Mesothelial cell of epicardium (in vitro differentiated cells): ENCODE measurements at places on chromosomes 3 and 15. TPM values are rescaled to one million over a fixed set of nuclear protein-coding genes. Genes with fewer than 3 reads are reported as not detected.

SH3GL3 gene
- 5.7 to 6.1 TPM (median 6.0 TPM) in 3 replicates for total RNA-seq

BRPF1 gene
- total RNA-seq = 24.1 to 27.1 TPM (median 26.6 TPM) in 3 replicates

GOLGA8R gene
- 4.6 to 8.0 TPM (median 7.3 TPM) in 3 replicates for total RNA-seq

CGGBP1 gene
- total RNA-seq = 73.9 to 83.5 TPM (median 76.5 TPM) in 3 replicates

ARPP21 gene
- total RNA-seq = 0.67 to 1.1 TPM (median 0.68 TPM) in 3 replicates

ZBBX gene
- total RNA-seq = 0.70 to 1.9 TPM (median 1.4 TPM) in 3 replicates

ENTPD3 gene
- 0.53 to 0.87 TPM (median 0.72 TPM) in 3 replicates for total RNA-seq

DNA sequence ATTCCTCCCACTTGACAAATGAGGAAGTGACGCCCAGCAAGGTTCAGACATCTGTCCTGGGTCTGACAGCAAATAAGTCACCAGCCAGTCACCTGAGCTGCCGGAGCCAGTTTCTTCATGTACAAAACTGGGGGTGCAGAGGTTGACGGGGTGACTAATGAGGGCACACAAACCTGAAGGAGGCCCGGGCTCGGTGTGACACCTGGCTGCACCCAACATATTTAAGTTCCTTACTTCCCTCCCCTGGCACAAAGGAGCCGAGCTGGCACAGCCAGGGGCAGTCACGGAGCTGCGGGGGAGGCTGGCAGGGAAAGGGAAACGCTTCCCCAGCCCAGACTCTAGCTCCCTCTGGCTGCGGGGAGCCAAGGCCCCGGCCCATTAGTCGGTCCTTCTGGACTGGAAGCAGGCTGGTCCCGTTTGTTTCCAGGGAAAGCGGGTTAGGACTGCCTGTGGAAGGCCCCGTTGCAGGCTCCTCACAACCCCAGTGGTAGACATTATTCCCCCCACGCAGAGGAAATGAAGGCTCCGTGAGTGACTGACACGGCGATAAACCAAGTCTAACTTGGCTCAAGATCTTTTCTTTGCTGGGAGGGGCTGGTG, 2.3 kb downstream of the FBXL22 start:
- peak overlapping the region; percentile 65 for H3K4me3 ChIP-seq
- peak overlapping the region; percentile 56 for H3K27ac ChIP-seq
- DNase-seq = no peak

GRCh38 chr3:132232231-132232792, 84.9 kb upstream of the ACP3 start:
- H3K27ac ChIP-seq = no peak overlapping the region
- H3K27me3 ChIP-seq = no peaks in the 10 kb centered on the region
- no peak for DNase-seq
- no peak overlapping the region for H3K4me3 ChIP-seq

DNA sequence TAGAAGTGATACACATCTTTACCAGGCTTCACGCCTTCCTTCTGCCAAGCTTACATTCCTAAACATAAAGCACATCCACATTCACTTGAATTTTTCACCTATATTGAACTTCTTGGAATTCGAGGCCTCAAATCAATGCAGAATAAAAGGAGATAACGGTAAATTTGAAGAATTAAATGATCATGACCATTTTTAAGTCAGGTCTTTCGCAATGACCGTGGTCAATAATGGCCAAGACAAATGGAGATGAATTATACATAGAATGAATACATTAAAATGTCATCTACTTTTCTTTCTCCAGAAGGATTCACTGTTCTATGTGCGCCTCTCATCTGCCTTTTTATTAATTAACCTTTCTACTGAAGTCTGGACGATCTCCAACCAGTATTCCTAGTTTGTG, 5.3 kb upstream of the GOLGA8A start:
- H3K4me3 ChIP-seq = no peak overlapping the region
- H3K27me3 ChIP-seq = peaks cover 62% of the 10 kb centered on the region
- no peaks in the 10 kb centered on the region for H3K4me1 ChIP-seq
- no peaks in the 10 kb centered on the region for H3K36me3 ChIP-seq
- DNase-seq = no peak

DNA sequence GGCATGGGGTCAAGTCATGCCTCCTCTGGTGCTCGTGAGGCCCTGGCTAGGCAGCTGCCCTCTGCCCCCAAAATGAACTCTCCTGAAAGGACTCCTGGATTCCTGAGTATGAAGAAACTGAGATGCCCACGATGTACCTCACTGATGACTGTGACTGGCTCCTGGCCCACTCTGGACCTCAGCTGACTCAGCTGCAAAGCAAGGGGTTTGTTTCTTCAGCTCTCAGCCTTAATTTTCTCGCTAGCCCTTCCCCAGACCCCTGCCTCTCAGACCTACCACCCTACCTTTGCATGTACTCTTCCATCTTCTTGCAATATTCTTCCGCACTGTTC, 5.2 kb upstream of the GNAI2 start:
- peaks cover 37% of the 10 kb centered on the region for H3K4me1 ChIP-seq
- no peak overlapping the region for H3K4me3 ChIP-seq
- H3K27ac ChIP-seq = no peak overlapping the region
- DNase-seq = no peak

DNA sequence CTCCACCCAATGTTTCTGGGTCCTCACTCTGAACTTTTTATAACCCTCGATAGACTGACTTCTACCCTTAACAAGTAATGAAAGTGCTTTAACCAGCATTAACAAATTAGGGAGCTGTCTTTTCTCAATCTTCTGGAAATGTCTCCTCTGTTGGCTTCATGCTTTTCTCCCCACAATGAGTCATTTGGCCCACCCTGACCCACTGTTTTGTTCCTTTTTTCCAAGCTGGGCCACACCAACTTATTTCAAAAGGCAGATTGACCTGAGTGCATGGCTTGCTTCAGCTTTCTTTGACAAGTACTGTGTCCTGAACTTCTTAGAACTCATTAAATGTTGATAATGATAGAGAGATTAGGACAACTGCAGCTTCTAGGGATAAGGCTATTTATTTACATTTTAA, 199.6 kb upstream of the SEMA6D start:
- no peak for DNase-seq
- H3K4me1 ChIP-seq = peaks cover 16% of the 10 kb centered on the region
- no peaks in the 10 kb centered on the region for H3K27me3 ChIP-seq
- H3K36me3 ChIP-seq = no peaks in the 10 kb centered on the region
- peak overlapping the region; percentile 67 for H3K27ac ChIP-seq

DNA sequence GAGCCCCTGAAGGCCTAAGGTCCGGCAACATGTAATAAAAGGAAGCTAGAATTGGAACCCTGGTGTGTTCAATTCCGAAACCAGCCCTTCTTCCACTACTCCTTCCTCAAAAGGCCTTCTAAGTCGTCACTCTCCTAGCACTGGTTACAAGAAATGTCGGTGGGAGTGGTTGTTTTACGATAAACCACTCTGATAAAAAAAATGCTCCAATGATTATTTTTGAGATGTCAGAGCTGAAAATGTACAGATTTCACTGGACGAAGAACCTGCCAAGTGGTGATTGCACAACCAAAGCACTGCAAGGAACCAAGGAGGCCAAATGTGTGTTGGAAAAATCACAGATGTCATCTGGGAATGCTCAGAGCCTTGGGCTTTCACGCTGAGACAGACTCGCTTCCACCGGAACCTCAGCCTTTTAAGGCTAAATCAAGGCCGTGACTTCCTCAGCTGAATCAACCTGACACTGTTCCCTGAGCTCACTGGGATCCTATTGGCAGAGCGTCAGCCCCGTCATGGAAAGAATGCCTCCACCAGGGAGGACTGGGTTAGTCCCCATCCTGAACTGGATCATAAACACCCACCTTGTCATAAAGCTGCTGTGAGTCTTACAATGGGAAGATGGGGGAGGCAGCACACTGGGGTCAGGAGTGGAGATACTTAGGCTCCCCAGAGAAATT, 108.1 kb upstream of the THBS1 start:
- H3K4me1 ChIP-seq = peaks cover 33% of the 10 kb centered on the region
- H3K27me3 ChIP-seq = no peaks in the 10 kb centered on the region
- DNase-seq = peak; percentile 41
- peak overlapping the region; percentile 89 for H3K27ac ChIP-seq

DNA sequence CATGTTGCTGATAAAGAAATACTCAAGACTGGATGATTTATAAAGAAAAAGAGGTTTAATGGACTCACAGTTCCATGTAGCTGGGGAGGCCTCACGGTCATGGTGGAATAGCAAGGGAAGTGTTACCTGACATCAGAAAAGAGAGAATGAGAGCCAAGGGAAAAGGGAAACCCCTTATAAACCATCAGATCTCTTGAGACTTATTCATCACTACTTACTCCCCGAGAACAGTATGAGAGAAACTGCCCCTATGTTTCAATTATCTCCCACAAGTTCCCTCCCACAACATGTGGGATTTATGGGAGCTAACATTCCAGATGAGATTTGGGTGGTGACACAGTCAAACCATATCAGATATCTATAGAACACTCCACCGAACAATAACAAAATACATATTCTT, 904.6 kb downstream of the PDCD6IP start:
- no peak for DNase-seq
- H3K36me3 ChIP-seq = peaks cover 10% of the 10 kb centered on the region
- no peaks in the 10 kb centered on the region for H3K4me1 ChIP-seq

- peaks cover 15% of the 10 kb centered on the region for H3K4me1 ChIP-seq
- peaks cover 1% of the 10 kb centered on the region for H3K27me3 ChIP-seq
- no peaks in the 10 kb centered on the region for H3K36me3 ChIP-seq
- no peak overlapping the region for H3K4me3 ChIP-seq
- H3K27ac ChIP-seq = no peak overlapping the region
Observed at GRCh38 chr3:126485956-126486355, 10.3 kb upstream of the ZXDC start.

- H3K27me3 ChIP-seq = no peaks in the 10 kb centered on the region
- H3K36me3 ChIP-seq = no peaks in the 10 kb centered on the region
- H3K4me3 ChIP-seq = no peak overlapping the region
- DNase-seq = no peak
- peaks cover 10% of the 10 kb centered on the region for H3K4me1 ChIP-seq
Observed at GRCh38 chr3:142120707-142121106, 28.6 kb downstream of the TFDP2 start.

DNA sequence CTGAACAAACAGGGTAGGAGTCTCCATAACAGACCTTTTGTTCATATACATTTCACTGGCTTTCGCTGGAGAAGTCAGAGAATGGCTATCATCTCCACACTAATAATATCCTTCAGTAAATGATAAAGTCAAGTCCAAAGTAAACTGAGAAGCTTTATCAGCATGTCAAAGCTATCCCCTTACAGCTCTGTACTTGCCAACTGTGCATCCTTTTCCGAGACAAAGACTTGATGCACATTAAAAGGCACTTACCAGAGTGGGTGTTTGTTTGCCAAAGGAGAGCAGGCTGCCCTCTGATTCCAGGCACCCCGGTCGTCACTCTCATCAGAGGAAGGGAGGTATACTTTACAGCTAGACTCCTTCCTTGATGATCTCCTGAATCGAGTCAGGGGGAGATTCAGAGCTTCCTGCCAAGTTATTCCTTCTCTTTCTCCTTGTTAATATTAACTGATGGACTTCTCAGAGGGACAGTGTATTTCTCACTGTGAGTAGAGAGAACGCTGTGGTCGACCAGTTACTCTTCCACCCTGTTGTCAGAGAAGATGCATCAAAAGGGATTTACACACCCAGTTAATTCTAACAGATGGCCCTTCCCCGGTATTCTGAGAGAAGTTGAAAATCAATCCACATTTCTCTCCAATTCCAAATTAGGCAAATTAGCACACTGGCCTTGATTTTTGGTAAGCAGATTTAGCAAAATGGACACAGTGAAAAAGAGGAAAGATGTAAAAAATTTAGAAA, 504.7 kb upstream of the NR2F2 start:
- no peak overlapping the region for H3K4me3 ChIP-seq
- H3K27me3 ChIP-seq = no peaks in the 10 kb centered on the region
- H3K36me3 ChIP-seq = no peaks in the 10 kb centered on the region
- peak overlapping the region; percentile 25 for H3K27ac ChIP-seq
- H3K4me1 ChIP-seq = peaks cover 21% of the 10 kb centered on the region

- H3K4me3 ChIP-seq = no peak overlapping the region
- peaks cover 19% of the 10 kb centered on the region for H3K27me3 ChIP-seq
- DNase-seq = no peak
- no peaks in the 10 kb centered on the region for H3K36me3 ChIP-seq
- peaks cover 2% of the 10 kb centered on the region for H3K4me1 ChIP-seq
Observed at GRCh38 chr3:14303336-14304100, 98.9 kb upstream of the SLC6A6 start.

DNA sequence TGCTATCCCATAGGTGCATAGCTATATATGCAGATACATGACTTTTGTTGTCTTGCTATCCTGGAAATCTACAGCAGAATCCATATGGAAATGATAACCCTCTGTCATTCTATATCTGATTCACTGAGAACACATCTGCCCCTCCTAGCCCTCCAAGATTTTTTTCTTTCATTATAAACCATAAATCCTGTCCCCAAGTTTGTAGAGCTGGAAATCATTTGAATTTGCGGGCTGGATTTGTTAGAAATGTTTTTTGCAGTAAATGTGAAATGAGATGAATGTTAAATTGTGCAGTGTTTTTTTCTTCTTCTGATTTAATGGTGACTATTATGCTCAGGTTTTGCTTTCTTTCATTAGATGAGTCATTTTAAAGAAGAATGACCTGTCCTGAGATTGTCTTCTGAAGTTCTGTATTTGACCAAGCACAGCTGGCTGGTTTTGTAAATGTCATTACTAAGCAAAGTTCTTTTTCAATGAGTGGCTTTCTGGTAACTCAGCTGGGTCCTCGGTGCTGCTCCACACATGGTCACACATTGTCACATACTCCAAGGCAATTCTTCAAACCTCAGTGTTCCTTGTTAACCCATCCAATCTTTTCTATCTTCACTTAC, 25.3 kb upstream of the ABHD17C start:
- no peak overlapping the region for H3K27ac ChIP-seq
- no peaks in the 10 kb centered on the region for H3K36me3 ChIP-seq
- peaks cover 9% of the 10 kb centered on the region for H3K4me1 ChIP-seq
- no peaks in the 10 kb centered on the region for H3K27me3 ChIP-seq
- no peak for DNase-seq
- H3K4me3 ChIP-seq = no peak overlapping the region

DNA sequence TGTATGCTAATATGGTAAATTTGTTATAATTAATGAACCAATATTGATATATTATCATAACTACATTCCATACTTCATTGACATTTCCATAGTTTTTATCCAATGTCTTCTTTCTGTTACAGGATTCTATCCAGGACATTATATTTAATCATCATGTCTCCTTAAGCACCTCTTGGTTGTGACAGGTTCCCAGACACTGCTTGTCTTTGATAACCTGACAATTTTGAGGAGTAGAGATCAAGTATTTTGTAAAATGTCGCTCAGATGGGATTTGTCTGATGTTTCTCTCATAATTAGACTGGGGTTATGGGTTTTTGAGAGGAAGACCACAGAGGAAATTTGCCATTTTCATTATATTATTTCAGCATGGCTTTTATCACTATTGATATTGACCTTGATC, 317.4 kb downstream of the PLOD2 start:
- H3K36me3 ChIP-seq = no peaks in the 10 kb centered on the region
- no peak overlapping the region for H3K4me3 ChIP-seq
- H3K4me1 ChIP-seq = no peaks in the 10 kb centered on the region
- no peak for DNase-seq
- no peak overlapping the region for H3K27ac ChIP-seq

DNA sequence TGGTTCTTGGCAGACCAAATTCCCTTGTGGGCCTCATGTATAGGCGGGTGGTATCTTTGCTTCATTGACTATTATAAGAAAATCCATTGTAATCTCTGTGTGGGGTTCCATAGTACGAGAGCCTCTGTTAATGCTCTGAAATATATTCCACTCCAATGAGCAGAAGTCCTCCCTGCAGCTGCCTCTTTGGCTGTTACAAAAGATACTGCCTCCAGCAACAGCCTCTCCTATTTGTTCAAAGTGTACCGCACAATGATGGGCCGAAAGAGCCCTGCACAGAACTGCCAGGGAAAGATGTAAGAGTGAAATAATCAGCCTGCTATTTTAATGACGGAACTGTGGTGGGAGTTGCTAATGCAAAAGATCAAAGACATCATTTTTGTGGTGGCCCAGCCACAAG, 48.9 kb downstream of the GRK7 start:
- no peaks in the 10 kb centered on the region for H3K27me3 ChIP-seq
- peaks cover 17% of the 10 kb centered on the region for H3K4me1 ChIP-seq
- DNase-seq = no peak
- no peak overlapping the region for H3K4me3 ChIP-seq
- H3K27ac ChIP-seq = peak overlapping the region; percentile 2
